ENCODE measurements at places on chromosomes 3 and 15. TPM values are rescaled to one million over a fixed set of nuclear protein-coding genes. Genes with fewer than 3 reads are reported as not detected.

- H3K27me3 ChIP-seq: peaks cover 2% of the 10 kb centered on the region
- peak; percentile 15 for DNase-seq
- H3K4me1 ChIP-seq: peaks cover 3% of the 10 kb centered on the region
- no peak overlapping the region for H3K4me3 ChIP-seq
Observed at GRCh38 chr15:63985221-63986184, 60.8 kb downstream of the DAPK2 start.

GRCh38 chr15:28895146-28895545 lies 9.4 kb downstream of the APBA2 start:
- H3K4me3 ChIP-seq: no peak overlapping the region
- peaks cover 11% of the 10 kb centered on the region for H3K36me3 ChIP-seq
- no peaks in the 10 kb centered on the region for H3K27me3 ChIP-seq
- H3K4me1 ChIP-seq: peaks cover 30% of the 10 kb centered on the region

GRCh38 chr3:119315600-119316312 lies 21.6 kb downstream of the ARHGAP31 start:
- no peaks in the 10 kb centered on the region for H3K36me3 ChIP-seq
- no peak overlapping the region for H3K4me3 ChIP-seq

Gene RETNLB
- total RNA-seq: not detected

GRCh38 chr3:57863380-57863779 lies 107.3 kb downstream of the SLMAP start:
- H3K27ac ChIP-seq: no peak overlapping the region
- H3K27me3 ChIP-seq: no peaks in the 10 kb centered on the region
- H3K4me3 ChIP-seq: no peak overlapping the region
- peaks cover 1% of the 10 kb centered on the region for H3K4me1 ChIP-seq

- peaks cover 10% of the 10 kb centered on the region for H3K36me3 ChIP-seq
- H3K4me1 ChIP-seq: peaks cover 38% of the 10 kb centered on the region
- H3K27me3 ChIP-seq: no peaks in the 10 kb centered on the region
- peak overlapping the region; percentile 34 for H3K27ac ChIP-seq
Observed at GRCh38 chr15:68224546-68225250, 4.8 kb downstream of the CLN6 start.

DNA sequence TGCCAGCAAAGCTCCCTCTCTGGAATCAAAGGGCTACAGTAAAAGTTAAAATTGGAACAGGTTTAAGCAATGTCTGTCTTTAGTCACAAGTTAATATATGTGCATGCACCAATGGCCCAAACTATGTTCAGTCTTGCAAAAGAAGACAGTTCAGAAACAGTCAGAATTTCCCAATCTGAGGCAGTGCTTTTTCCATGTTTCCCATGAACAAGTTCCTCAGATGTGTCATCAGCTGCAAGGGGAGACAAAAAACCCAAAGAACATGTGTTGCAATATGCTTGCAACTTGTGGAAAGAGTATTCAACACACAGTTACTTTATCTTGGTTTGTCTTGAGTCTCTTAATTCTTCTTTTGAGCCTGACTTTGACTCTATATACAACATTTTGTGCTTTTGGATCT lies 148.4 kb downstream of the USP13 start:
- DNase-seq: no peak
- no peak overlapping the region for H3K4me3 ChIP-seq
- peaks cover 5% of the 10 kb centered on the region for H3K4me1 ChIP-seq
- H3K36me3 ChIP-seq: no peaks in the 10 kb centered on the region

- H3K4me1 ChIP-seq: peaks cover 53% of the 10 kb centered on the region
- peaks cover 2% of the 10 kb centered on the region for H3K27me3 ChIP-seq
- H3K36me3 ChIP-seq: peaks cover 18% of the 10 kb centered on the region
- peak overlapping the region; percentile 44 for H3K27ac ChIP-seq
Observed at GRCh38 chr3:141231952-141232823, 563 bp downstream of the PXYLP1 start.

DNA sequence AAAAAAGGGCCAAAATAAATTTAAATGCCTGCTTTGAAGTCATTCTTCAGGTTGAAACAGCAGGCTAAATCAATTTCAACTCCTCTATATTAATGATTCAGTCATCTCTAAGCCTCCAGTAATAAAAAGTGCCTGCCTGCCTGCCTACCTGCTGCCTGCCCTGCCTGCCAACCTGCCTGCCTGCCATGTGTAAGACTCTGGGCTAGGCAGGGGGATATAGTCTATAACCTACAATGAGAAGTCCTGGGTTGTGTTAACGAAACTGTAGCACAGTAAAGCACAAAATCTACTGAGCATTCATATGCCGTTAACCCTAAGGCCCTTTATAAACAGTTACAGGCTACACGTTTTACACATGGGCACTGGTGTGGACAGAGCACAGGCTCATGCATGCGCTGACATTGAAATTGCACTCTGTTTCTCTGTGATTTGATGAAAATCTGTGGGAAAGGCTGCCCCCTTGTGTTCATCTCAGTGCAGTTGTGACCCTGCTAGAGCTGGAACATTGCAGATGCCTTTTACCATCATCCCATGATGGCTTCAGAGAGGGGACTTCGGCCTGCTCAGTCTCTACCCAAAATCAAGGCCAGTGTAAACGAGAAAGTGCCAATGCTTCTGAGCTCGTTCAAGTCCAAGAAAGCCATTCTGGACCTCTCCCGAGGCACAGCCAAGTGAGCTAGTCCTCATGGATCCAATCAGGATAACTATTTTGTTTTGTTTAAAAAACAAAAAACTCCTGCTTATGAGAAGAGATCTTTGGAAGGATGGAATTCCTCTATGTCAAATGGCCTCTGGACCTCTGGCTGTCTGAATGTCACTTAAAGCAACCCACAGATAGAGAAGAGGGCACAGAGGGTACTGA lies 64.6 kb downstream of the EFL1 start:
- H3K4me3 ChIP-seq: no peak overlapping the region
- H3K27ac ChIP-seq: no peak overlapping the region
- no peaks in the 10 kb centered on the region for H3K4me1 ChIP-seq
- H3K36me3 ChIP-seq: peaks cover 2% of the 10 kb centered on the region
- peak; percentile 41 for DNase-seq

GRCh38 chr3:140941434-140942220 lies at the start of gene SLC25A36:
TSS of gene SLC25A36 (plus strand) at chr3:140941836. CDS start at chr3:140942055, 219 bp downstream.
- peaks cover 21% of the 10 kb centered on the region for H3K4me1 ChIP-seq
- peak within 1 kb of the TSS; percentile 95 for H3K4me3 ChIP-seq
- H3K27ac ChIP-seq: peak within 1 kb of the TSS; percentile 97

DNA sequence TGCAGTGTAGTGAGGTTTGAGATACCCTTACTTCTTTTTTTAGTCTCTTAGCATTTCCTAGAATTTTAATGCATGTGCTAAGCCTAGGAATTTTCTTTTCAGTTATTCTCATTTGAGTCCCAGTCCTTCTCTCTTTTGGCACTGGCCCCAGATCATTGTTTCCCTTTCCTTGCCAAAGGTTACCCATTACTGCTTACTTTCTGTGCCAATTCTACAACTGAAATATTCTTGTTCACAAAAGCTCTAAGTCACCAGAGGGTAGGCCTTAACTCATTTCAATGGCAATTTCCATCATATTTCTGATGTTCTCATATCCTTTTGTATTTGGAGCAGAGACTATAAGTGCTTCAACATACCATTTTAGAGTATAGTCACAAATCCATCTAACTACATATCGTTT lies 199.6 kb upstream of the CBLB start:
- H3K4me1 ChIP-seq: peaks cover 11% of the 10 kb centered on the region
- H3K4me3 ChIP-seq: peak overlapping the region; percentile 5
- no peaks in the 10 kb centered on the region for H3K27me3 ChIP-seq
- no peak for DNase-seq
- H3K36me3 ChIP-seq: peaks cover 17% of the 10 kb centered on the region
- H3K27ac ChIP-seq: peak overlapping the region; percentile 63

Gene ADAM10
- 175 TPM for total RNA-seq

GRCh38 chr3:37608061-37608702 lies 253.5 kb upstream of the CTDSPL start:
- H3K27ac ChIP-seq: no peak overlapping the region
- no peak overlapping the region for H3K4me3 ChIP-seq
- H3K27me3 ChIP-seq: peaks cover 10% of the 10 kb centered on the region
- DNase-seq: no peak

DNA sequence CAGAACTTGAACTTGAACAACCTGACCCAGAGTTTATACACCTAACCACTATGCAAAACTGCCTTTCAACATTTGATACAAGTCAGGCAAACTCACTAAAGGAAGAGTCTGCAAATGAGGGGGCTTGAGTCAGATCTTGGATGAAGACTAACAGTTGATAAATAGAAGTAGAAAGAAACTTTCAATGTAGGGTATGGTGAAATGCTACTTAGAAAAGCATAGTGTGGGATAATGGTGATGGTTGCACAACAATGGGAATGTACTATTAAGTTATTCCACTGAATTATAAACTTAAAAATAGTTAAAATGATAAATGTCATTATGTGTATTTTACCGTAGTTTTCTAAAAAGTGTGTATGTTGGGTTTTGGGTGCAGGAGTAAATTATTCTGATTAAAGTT lies 19.7 kb upstream of the ZNF280D start:
- H3K27ac ChIP-seq: no peak overlapping the region
- no peaks in the 10 kb centered on the region for H3K36me3 ChIP-seq
- DNase-seq: no peak
- peaks cover 4% of the 10 kb centered on the region for H3K27me3 ChIP-seq

- no peak within 1 kb of the TSS for H3K27ac ChIP-seq
- H3K4me3 ChIP-seq: peak within 1 kb of the TSS; percentile 44
- H3K27me3 ChIP-seq: peaks cover 37% of the 10 kb centered on the region
- H3K4me1 ChIP-seq: peaks cover 4% of the 10 kb centered on the region
- peak; percentile 60 for DNase-seq
Observed at GRCh38 chr15:57591822-57592367, at the start of gene MYZAP. TSS of gene MYZAP (plus strand) at chr15:57591904. CDS start at chr15:57592035, 131 bp downstream.

Gene ZPLD1
- not detected for total RNA-seq

Gene CADPS
- not detected for total RNA-seq

Gene RBP2
- not detected for total RNA-seq

Gene COL7A1
- total RNA-seq: 1.6 TPM

DNA sequence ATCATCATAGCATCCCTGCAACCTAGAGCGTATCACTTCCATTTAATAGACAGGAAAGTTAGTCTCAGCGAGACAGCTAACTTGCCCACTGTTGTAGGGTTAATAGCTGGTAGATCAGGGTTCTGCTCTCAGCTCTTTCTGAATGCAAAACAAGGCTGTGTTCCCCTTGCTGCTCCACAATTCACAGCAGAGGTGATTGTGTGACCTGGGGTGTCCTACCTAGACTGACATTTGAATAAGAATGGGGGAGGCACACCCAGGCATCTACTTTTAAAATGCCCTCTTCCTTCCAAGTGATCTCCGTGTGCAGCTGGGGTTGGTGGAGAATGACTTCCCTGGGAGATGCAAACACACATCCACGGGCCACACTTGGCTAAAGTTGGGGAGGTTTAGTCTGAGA lies 43.0 kb upstream of the CACNA2D3 start:
- H3K36me3 ChIP-seq: no peaks in the 10 kb centered on the region
- H3K4me3 ChIP-seq: no peak overlapping the region
- no peaks in the 10 kb centered on the region for H3K27me3 ChIP-seq
- H3K27ac ChIP-seq: no peak overlapping the region

DNA sequence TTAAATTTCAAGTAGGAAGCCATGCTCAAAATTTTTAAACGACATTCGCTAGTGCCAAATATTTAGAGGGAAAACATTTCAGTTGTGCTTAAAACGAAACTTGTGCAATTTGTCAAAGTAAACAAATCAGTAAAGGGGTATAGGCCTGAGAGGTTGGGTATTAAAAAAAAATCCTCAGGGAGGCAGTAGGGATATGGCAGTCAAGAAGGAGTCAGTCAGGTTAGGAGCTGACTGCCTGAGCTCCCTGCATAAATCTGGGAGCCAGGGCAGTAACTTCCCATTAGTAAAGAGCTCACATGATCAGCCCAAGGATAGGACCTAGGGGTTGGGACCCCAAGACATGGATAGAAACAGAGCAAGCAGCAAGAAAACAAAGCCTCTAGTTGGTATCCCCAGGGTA lies 120.7 kb upstream of the STAC start:
- H3K27ac ChIP-seq: no peak overlapping the region
- H3K4me1 ChIP-seq: no peaks in the 10 kb centered on the region
- H3K4me3 ChIP-seq: no peak overlapping the region
- no peaks in the 10 kb centered on the region for H3K36me3 ChIP-seq

Gene CXCR6
- 13.5 TPM for total RNA-seq

DNA sequence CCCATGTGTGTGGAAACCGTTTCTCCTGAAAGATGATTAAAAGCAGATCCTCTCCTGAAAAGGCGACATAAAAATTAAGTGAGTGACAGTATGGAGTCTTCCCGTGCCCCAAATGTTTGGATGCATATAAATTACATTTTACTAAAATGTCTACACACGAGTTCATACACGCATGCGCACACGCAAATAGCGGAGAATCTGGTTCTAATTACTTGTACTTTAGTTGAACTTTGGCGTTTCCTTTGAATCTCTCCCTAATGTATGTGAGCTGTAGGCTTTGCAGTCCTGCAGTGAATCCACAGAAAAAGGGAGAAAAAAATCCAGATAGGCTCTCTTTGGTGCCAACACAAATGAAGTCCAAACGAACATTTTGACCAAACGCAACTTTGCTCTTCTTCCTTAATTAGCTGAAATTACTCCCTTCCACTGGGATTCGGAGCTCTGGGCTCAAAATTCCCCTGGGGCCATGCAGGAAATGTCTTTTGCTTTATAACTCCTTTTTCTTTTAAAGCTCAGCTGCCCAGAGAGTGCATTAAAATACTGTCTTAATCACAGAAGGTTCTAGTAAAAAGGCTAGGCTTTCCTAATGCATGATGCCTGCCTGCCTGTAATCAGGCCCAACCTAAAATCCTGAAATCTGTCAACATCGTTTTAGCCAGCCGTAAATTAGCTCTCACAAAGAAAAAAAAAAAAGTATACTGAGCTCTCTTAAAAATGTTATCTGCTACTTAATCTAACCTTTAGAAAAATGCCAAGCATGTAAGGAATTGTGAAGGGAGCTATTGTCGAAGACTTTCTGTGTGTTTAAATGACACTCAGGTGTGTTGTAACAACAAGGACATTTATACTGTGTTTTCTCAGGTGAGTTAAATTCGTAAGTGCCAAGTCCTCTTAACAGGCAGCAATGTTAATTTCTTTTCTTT lies 26.2 kb downstream of the RARB start:
- no peak overlapping the region for H3K4me3 ChIP-seq
- H3K27me3 ChIP-seq: peaks cover 13% of the 10 kb centered on the region
- peaks cover under 1% of the 10 kb centered on the region for H3K36me3 ChIP-seq
- H3K27ac ChIP-seq: no peak overlapping the region

Gene SLC22A14
- total RNA-seq: 0.17 TPM

DNA sequence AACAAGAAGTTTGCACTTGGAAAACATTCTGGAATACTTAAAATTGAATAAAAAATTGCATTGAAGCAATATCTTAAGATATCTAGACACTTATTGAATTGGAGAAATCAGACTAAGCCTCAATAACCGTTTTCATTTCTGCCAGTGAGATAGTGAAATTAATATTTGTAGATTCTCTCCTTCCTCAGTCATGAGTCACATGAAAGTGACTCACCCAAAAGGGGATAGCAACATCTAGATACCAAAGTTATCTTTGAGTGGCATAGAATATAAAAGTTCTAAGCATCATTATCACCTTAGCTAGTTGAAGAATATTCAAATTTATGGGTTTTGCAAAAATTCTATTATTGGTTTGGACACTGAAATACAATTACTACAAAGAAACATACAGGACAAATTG lies 614.8 kb upstream of the ZNF717 start:
- DNase-seq: no peak
- H3K27me3 ChIP-seq: no peaks in the 10 kb centered on the region
- no peak overlapping the region for H3K27ac ChIP-seq
- H3K36me3 ChIP-seq: no peaks in the 10 kb centered on the region
- no peak overlapping the region for H3K4me3 ChIP-seq
- H3K4me1 ChIP-seq: no peaks in the 10 kb centered on the region

GRCh38 chr3:48492461-48493202 lies 11.3 kb downstream of the SHISA5 start:
- H3K27me3 ChIP-seq: no peaks in the 10 kb centered on the region
- no peak overlapping the region for H3K4me3 ChIP-seq
- H3K4me1 ChIP-seq: peaks cover 1% of the 10 kb centered on the region
- no peak for DNase-seq
- no peak overlapping the region for H3K27ac ChIP-seq
